SJCRH30 (cell line): ENCODE measurements at places on chromosomes 16 and 17.

GRCh38 chr16:27625050-27625697, 75.2 kb downstream of the KATNIP start:
- DNase-seq = no peak

- DNase-seq = peak; percentile 78
These were observed 11.9 kb upstream of the SLC4A1 start for GRCh38 chr17:44279666-44280391.

DNA sequence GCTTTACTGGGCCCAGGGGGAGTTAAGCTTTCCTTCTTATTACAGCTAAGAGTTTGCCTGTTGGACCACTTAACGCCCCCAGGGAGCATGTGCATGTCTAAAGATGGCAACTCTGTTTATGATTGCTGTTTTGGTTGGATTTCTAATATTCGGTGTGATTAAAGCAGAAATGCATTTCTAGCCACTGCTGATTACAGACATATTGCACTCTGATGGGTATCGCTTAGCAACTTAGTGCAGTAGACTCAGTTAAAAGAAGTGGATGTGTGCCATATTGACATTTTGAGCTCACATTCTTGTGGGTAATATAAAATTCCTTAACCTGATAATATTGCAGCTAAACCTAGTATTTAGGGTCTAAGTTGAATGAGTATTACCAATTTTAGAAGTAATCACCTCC, 4.2 kb downstream of the NF1 start:
- no peak for DNase-seq

- DNase-seq = no peak
These were observed 5.4 kb downstream of the BANP start for GRCh38 chr16:87956365-87957231.

GRCh38 chr16:86089991-86090390, 191.0 kb downstream of the IRF8 start:
- no peak for DNase-seq

DNA sequence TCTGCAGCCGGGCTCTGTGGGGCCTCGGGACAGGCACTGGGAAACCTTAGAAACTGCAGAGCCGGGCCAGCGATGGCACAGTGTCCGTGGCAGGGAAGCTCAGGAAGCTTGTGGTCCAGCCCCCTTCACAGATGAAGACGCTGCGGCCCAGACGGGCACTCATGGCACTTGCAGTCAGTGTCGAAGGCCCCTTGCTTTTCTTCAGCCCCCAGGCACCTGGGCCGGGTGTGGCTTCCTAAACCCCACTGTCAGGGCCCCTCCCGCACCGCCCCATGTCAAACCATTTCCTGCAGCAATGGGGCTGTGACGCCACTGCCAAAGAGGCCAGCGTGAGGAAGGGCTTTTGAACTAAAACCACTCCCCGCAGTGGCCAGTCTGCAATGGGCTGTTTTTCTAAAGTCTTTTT, 164.0 kb downstream of the LAT start:
- DNase-seq = no peak

DNA sequence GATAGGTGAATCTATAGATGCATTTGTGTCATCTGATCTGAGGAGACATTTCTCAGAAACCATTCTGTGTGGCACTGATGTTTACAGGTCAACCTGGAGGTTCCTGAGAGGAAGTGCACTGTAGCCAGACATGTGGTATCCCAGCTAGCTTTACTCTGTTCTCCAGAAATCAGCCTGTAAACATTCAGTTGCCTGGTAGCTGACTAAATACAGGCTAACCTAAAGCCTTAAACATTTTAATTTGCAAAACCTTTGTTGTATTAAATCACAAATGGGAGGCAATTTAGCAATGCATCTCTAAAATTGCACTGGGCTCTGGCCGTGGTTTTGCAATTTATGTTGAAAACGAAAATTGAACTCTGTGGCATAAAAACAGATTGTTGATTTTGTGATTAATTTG, 207.6 kb downstream of the FTO start:
- no peak for DNase-seq

DNA sequence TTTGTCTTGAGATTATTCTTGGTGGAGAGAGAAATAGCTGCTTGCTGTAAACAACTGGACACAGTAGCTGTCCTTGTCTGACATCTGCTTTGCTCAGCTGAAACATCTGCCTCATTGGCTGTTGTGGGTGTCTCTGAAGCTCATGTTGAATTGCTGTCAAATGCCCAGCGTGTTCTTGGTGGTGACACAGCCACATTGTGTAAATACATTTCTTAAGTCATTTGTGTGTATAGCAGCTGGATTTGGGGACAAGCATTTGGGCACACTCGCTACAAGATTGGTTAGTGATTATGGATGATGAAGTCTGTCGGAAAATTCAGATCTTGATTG, 5.3 kb downstream of the FAM234A start:
- DNase-seq = no peak

GRCh38 chr17:8005357-8005756, 2.9 kb downstream of the GUCY2D start:
- no peak for DNase-seq

DNA sequence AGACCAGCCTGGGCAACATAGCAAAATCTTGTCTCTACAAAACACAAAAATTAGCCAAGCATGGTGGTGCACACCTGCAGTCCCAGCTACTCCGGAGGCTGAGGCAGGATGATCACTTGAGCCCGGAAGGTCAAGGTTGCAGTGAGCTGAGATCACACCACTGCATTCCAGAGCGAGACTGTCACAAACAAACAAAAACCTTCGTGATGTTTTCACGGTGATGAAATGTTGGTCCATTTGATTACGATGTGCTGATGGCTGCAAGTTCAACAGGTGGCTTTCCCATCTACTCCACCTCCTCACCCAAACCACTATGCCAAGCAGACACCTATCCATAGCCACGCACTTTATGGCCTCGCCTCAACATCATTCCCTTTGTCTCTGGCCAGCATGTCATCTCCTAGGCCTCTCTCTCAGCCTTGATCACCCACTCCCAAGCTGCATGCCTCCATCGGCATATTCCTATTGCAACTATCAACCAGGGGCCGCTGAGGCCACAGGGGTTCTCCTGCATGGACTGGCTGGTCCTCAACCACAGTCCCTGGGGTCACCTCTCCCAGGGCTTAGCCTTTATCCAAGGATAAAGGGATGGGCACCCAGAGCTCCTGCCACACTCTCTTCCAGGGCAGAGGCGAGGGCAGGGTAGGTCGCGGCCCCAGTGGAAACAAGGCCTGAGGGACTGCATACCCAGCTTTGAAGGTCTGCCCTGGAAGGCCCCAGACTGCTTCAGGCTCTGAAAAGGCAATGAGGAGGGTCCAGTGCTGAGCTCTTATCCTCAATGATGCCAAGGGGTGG, 17.1 kb upstream of the ALOX15B start:
- DNase-seq = no peak

DNA sequence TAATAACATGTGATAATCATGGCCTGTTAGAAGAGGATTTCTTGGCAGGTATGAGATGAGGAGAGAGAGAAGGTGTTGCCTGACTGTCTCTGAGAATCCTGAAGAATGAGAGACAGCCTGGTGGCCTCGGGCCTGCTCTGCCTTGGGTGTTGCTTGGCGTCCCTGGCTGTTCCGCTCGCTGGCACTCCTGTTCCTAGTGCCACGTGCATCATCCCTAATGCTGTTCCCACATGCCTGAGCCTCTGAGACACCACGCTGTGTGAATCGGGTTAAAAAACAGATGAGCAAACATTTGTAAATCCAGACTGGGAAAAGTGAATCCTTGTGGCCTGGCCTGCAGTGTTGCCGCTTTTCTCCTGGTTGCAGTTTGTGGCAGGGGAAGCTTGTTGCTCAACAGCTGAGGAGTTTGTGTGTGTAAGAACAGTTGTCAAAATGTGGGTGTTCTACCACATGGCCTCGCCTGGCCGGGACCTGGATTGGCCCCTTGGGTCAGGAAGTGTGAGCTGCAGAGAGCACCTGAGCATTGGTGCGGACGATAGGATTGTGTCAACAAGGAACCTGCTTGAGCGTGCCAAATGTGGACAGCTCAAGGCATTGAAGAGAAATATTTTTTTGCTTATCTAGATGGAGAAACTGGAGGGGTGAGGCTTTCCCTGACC, 22.0 kb downstream of the UBN1 start:
- no peak for DNase-seq

DNA sequence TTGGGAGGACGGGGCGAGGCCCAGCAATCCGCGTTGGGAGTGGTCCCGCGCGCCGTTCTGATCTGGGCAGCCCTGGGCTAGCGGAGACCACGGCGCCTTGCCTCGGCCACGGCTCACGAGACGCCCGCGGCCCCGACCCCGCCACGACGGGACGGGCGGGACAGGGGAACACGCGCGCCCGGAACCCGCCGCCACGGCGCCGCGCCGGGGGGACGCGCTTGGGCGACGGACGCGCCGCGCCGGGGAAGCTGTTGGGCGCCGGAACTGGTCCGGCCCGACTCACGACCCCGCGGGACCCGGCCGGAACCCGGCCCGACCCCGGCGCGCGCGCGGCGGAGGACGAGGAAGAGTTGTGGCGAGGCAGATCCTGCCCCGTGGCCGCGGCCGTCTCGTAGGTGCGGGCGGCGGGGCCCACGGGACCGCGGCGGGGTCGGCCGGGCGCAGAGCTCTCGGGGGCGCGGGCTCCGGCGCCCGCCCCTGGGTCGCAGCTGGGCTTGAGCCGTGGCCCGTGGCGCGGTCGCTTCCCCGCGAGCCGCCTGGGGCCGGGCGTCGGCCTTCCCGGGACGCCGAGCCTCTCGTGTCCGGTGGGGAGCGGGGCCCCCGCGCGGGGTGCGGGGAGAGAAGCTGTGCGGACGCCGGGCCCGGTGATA, at the start of gene ACSF3:
Gene ACSF3, plus strand, starts transcription at position 251 of the 650 bp plus-strand sequence. CDS start 6,830 bp downstream, outside the sequence.
- DNase-seq = peak; percentile 50

- DNase-seq = no peak
These were observed 21.0 kb downstream of the KSR1 start for GRCh38 chr17:27477050-27477888.

DNA sequence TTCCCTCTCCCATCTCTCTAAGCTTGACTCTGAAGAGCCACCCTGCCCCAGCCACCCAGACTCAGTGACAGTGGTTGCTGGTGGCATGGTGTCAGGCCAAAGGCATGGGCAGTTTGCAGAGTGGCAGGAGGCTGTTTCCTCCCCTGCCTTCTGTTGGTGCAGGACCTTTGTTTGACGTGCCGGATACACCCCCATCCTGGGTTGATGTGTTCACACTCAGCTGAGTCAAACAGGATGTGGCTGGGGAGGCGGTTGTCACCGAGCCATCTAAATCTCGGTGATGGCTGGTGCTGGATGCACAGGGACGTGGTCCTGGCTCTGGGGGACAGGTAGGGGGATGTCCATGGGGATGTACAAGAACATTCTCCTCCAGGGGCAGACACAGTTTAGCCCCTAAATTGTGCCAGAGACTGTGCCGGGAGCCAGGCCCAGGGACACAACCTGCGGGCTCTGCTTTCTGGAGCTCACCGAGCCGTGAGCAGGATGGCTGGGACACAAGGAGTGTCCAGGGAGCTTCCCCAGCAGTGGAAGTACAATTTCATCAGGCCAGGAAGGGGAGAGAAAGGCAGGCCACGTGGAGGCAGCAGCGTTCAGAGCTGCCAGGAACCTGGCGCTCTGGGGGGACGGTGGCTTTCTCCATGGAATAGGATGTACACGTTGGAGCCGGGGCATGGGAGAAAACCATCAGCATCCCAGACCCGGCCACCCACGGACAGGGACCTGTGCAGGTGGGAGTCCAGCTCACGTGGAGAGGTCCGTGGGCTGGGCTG, 264.2 kb downstream of the SEC14L1 start:
- DNase-seq = no peak

DNA sequence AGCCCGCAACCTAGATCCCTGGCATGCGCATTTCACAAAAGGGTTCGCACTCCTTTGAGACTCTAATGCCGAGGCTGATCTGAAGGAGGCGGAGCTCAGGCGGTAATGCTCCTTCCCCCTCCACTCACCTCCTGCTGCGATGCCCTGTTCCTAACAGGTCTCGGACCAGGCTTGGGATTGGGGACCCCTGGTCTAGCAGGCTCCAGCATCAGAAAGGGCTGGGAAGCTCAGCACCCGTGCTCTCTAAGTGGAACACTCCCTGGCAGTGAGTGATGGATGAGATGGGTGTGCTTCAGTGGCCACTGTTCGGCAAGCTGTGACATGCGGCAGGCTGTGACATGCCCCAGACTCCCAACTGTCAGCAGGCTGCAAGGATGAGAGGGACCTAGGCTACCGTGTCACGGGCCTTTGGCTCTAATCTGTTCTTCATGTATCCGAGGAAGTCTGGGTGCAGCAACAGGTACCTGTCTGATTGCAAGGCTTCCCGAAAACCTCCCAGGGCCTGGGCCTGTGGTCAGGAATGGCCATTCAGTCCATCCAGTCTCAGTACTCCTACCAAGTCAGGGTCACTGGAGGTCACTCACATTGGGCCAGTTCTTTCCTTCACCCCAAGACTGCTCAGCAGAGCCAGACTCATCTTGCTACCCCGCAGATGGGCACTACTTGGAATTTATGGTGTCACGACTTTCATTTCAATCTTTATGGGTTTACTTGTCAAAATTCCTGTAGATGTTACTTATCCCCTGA, 1.3 kb upstream of the ST6GALNAC2 start:
- peak; percentile 66 for DNase-seq

- peak; percentile 94 for DNase-seq
These were observed at the start of the genes CTNS and SHPK for GRCh38 chr17:3636154-3636907. Gene CTNS (plus strand): TSS chr17:3636760. CDS start chr17:3640207, 3,447 bp downstream. Gene SHPK (minus strand): TSS chr17:3636250. CDS start chr17:3636219, 31 bp downstream.

DNA sequence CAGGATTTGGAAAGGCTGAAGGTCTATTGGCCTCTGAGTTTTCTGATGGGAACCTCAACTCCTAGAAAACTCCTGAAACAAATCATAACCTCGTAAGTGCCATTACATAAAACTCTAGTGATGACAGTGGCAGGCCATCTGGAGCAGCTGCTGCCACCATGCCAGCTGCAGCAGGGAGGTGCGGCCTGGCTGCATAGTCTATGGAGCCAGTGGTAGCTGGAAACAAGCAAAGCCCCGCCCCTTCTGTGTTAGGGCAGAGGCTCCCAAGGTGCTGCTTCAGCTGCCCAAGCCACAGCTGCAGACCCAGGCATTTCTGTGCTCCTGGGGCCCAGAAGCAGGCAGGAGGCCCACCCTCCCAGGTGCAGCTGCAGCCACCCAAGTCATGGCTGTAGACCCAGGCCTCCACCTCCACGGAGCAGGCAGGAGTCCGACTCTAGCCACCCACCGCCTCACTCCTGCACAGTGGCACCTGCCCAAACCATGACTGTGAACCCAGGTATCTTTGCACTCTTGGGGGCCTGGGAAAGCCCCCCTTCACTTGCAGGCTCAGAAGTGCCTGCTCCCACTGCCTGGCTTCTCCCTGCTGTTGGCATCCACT, 254.1 kb upstream of the KCNJ16 start:
- peak; percentile 52 for DNase-seq

GRCh38 chr16:67429053-67429798, 1.7 kb upstream of the HSD11B2 start:
- DNase-seq = no peak

GRCh38 chr16:50457423-50457822, 88.6 kb upstream of the BRD7 start:
- DNase-seq = no peak

DNA sequence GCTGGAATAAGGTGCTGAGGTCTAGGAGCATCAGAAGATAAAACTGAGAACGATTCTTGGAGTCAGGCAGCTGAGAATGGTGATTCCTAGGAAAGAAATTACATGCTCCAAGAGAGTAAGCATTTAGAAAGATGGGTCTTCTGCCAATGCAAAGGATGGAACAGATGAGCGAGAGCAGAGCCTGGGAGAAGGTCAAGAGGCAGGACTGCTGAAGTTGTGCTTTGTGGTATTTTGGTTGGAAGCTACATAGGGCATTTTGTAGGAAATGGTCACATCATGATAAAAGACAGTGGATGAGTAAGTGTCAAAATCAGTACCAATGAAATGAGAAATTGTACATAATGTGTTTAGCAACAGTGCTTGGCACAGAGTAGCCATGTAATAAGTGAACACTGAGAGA, 1.4 kb upstream of the CRYM start:
- no peak for DNase-seq
